Gastrocnemius medialis (tissue), 4 donors: ENCODE measurements at places on chromosomes 6 and 20. TPM values are rescaled to one million over a fixed set of nuclear protein-coding genes. Genes with fewer than 3 reads are reported as not detected.

- no peak for DNase-seq
Measured at GRCh38 chr6:38708496-38708895, 5.6 kb upstream of the GLO1 start.

- no peak for DNase-seq
Measured at GRCh38 chr20:43532416-43533055, 25.0 kb downstream of the L3MBTL1 start.

DNA sequence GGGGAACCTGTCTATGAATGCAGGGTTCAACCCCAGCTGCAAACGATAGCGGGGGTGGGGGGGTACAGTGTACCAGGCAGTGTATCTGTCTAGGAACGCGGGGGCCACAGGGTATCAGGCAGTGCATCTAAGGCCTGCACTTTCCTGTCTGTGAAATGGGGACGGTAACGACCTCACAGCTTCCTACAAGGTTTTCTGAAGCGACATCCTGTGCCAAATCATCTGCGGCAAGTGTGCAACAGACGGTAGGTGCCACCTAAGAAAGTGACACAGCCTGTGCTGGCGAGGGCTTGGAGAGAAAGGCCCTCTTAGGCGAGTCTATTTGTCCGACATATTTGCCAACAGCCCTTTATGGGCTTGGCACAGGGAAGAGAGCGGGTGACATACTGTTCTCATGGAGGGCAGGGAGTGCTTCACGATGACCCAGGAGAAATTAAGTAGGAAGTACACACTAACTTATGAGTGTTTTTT, 3.8 kb downstream of the DIDO1 start:
- no peak for DNase-seq

GRCh38 chr6:15025446-15025845, 220.4 kb upstream of the JARID2 start:
- DNase-seq = no peak

DNA sequence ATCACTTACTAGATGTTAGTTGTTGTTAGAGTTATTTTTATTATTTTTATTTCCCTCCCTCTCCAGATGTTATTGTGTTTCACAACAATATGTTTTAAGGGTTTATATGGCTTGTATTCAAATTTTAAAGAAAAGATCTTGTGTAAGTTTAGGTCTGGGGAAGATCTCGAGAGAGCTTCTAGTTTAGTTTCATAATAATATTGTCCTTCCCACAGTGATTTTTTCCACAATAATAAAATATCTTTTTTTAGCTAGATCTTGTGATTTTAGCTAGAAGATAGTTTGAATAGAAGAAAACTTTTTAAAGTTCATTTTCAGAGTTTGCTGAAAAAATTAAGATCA, 55.0 kb downstream of the ADGRG6 start:
- no peak for DNase-seq

DNA sequence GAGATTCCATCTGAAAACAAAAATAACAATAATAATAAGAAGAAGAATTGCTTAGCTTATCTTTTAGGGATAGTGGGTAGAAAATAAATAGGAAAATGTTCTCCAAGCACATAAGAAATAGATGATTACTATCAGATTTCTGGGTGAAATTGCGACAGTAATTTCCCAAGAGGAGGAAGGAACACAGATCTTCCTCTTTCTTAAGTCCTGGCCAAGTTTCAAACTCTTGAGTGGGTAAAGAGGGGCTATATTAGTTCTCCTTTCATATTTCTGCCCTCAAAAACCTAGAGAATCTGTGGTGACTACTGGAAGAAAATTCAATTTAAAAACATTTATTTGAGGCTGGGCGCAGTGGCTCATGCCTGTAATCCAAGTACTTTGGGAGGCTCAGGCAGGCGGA, 63.7 kb downstream of the PHACTR2 start:
- DNase-seq = no peak

Gene RGS17
- total RNA-seq = not detected

Gene SALL4
- total RNA-seq = not detected

Gene IGF2R
- 134 TPM for total RNA-seq

Gene LY6G5B
- total RNA-seq = 0.19 TPM

Gene KPNA5
- 7.2 TPM for total RNA-seq
